Activated CD4-positive, alpha-beta T cell treated with anti-CD3 and anti-CD28 coated beads, Interleukin-2, amount 10 ng/mL, durations not matched to agents 24 days and 14 days (primary cell): ENCODE measurements at places on chromosomes 2 and 18.

- no peak for DNase-seq
Measured at GRCh38 chr18:62338446-62339105, 13.5 kb downstream of the TNFRSF11A start.

GRCh38 chr2:129799036-129799958, 180.2 kb upstream of the RAB6C start:
- DNase-seq = no peak

- no peak for DNase-seq
Measured at GRCh38 chr18:64699081-64699480, 550.2 kb upstream of the LINC00305 start.

GRCh38 chr2:138779406-138779780, 797 bp downstream of the NXPH2 start:
- DNase-seq = no peak

GRCh38 chr2:10397878-10398277, 50.2 kb downstream of the ODC1 start:
- DNase-seq = no peak

GRCh38 chr2:211176514-211177141, 620.2 kb downstream of the CPS1 start:
- no peak for DNase-seq

DNA sequence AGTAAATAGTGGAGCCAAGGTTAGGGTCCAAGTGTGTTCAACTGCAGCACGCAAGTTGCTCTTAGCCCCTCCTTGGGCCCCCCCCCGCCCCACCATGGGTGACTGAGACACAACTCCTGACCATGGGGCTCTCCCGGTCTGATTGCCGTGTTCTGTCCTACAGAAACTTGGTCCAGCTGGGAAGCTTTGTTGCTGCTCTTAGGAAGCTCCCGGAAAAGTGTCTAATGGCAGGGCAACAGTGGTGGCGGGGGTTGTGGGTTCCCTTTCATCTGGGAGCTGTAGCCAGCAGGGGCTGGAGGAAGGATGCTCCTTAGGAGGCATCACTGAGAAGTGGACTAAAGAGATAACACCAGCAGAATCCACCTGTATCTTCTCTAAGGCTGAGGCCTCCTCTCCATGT, 111.1 kb downstream of the CYP26B1 start:
- peak; percentile 42 for DNase-seq

GRCh38 chr2:212815453-212815852, 276.9 kb upstream of the ERBB4 start:
- no peak for DNase-seq

GRCh38 chr2:33788044-33788443, 188.9 kb upstream of the FAM98A start:
- DNase-seq = no peak

GRCh38 chr18:28013066-28013465, 163.9 kb downstream of the CDH2 start:
- DNase-seq = no peak

DNA sequence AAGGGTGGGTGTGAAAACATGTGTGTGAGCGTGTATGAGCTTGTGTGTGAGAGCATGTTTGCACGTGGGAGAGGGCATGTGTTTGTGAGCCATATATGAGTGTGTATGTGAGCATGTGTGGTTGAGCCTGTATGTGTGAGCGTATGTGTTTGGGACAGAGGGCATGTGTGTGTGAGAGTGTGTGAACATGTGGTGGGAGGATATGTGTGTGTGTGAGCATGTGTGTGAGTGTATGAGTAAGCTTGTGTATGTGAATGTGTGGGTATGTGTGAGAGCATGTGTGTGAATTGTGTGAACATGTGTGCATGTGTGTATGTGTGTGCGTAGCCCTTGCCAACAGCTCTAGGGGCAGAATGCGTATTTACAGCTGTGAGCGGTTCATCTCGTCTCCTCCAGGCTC, 163.0 kb downstream of the TMEM200C start:
- no peak for DNase-seq

DNA sequence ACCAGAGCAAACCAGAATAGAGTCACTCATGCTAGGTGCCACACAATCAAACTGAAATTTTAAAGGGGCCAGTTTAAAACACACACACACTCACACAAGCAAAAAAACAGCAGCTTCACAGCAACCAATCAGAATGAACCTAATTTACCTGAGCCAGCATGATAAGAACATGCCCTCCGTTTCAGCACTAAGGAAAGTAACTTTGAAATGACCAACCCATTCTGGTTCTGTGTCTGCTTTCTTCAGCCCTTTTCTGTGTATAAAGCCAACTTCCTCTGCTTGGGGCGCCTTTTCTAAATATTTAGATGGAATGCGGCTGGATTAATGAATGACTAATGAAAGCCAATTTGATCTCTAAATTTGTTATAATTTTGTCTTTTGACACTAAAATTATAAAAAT, 629.1 kb downstream of the ZEB2 start:
- no peak for DNase-seq

- no peak for DNase-seq
Measured at GRCh38 chr2:112256654-112257053, 1.8 kb upstream of the ZC3H8 start.

- DNase-seq = no peak
Measured at GRCh38 chr2:221272729-221273128, 299.4 kb downstream of the EPHA4 start.

GRCh38 chr18:73991570-73991969, 156.1 kb downstream of the FBXO15 start:
- DNase-seq = no peak

GRCh38 chr2:143710196-143710595, 581.0 kb downstream of the ARHGAP15 start:
- DNase-seq = no peak

GRCh38 chr2:18357537-18357936, 202.9 kb downstream of the RDH14 start:
- DNase-seq = no peak

GRCh38 chr18:29436459-29436858, 1259.5 kb upstream of the CDH2 start:
- DNase-seq = no peak

DNA sequence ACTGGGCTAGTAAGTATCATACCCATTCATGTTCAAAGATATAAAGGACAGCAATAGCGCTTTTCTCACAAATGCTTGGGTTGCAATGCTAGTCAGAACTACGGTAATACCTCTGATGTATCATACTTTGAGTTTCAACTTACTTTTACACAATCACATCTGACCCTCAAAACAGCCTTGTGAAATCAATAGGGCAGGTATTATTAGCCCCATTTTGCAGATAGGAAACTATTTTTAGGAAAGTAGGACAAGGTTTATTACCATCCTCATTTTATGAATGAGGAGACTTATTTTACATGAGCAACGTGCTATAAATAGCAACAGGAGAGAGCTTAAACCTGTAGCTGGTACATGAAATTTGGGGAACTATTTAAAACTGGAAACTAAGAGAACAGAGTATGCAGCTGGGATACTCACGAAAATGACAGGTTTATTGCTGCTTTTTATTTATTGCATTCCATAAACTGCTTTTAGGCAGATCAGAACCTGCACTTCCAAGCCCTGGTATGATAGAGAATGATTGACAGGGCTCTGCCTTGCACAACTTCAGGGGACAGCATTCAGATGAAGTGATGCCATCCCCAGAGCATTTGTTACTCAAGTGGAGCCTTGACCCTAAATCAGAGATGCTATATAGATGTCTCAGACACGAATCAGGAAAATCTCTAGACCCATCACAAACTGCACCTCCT, 42.4 kb upstream of the PPM1B start:
- DNase-seq = no peak

GRCh38 chr2:162118166-162119031, 33.6 kb downstream of the GCG start:
- peak; percentile 56 for DNase-seq

DNA sequence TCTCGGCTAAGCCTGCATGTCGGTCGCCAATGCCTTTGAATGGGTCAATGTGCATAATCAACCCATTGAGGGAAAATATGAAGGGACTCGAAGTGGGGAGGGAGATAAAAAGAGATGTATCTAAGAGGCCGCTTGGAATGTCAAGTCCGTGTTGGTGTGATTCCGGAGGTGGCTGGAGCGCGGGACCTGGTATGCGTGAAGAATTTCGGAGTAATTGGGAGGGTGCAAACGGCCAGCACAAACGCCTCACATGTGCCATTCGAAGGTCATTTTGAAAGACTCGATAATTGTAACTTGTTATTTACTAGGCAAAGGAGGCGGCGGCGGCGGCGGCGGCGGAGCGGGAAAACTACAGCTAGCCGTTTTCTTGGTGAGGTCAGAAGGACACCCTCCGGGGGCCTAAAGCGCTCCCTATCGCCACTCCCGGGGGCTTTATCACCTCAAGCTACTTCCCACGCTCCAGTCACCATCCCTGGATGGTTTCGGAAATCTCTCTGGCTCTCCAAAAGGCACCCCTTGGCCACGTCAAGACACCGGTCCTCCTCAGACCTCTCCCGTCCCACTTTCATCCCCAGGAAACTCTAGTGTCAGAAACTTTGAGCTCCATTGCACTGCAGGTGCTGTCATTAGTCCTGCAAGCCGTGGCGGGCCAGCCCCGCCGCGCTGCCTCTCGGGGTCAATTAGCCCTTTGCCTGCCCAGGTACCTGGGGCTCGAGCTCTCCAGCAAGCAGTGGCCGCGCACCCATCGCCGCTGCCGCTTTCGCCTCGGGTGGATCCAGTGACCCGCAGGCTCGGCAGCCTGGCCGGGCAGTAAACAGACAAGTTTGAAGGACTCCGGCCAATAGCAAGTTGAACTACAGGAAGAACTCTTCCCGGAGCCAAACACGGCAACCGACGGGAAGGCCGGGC, 1.5 kb downstream of the ERBB4 start:
- no peak for DNase-seq

DNA sequence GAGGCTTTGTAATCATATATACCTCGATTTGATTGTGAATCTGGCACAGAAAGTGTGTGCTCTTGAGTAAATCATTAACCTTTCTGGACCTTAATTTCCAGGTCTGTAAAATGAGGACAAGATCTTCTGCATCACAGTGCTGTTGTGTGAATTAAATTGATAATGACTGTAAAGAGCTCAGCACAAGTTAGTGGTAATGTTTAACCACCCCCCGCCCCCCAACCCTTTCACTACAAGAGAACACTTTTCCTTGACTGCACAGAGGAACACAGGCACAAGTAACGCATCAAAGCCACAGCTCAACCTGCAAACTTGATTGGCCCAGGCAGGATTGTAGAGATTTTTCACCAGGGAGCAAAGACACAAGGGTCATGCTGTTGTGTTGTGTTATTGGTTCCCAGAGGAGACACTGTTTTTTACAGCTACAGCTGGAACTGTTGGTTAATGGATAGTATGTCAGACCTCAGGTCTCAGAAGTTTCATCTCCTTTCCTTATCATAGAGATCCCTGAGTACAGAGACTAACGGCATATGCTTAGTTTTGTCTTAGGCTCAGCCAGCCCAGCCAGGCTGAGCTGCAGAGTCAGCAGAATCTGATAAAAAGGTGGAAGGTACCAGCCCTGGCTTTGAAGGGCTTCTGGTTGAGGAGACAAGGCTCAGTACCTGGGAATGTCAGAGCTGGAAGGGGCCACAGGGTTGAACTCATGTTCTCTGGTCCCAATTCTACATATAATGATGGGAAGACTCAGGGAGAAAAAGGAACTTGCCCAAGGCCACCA, 10.6 kb downstream of the SETBP1 start:
- no peak for DNase-seq

DNA sequence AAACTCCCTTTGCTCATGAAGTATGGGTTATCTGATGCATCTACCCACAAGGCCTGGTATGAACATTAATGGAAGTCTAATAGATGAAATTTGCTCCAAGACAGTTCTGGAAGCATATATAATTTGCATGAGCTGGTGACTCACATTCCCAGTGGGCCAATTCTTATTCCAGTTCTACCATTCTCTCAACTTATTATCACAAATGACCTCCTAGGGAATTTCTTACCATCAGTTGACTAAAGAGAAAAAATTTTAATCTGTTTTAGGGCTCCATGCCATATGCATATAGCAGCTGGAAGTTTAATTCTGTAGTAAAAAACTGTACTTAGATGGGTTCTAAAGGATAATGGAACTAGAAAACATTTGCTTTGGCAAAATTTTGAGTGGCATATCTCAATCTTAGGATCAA, 165.2 kb upstream of the COL3A1 start:
- DNase-seq = no peak

DNA sequence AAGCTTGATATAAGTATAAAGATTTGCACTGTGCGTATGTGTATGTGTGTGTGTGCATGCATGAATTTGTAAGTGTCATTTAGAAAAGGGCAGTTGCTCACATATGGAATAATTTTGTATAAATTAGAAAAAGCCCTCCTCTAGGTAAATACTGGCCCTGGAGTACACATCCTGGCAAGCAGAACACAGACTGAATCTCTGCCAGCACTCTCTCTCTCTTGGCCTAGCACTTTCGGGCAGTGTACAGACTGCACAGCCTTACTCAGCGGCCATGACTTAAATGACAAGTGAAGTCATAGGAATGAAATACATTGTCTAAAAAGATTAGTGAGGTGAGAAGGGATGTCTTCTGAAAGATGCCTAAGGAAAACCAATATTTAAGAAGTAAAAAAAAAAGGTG, 214.1 kb downstream of the RDH14 start:
- DNase-seq = no peak

DNA sequence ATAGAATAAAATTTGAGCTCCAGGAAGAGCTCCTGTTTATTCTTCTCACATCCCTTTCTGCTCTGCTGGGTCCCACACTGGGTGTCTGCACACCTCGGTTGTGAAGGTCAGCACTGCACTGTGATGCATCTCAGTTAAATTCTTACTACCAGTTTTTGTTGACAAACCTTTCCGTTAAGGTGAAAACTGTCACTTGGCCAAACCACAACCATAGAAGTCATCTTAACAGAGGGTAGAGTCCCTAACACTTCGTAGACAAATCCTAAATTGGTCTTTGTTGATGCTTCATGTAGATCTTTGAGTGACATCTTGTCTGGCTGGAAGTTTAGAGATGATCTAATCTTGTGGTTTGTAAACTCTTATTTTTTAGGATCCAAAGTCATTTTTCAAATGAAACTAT, 167.4 kb upstream of the MAP3K20 start:
- no peak for DNase-seq

- no peak for DNase-seq
Measured at GRCh38 chr2:26674002-26674751, 18.3 kb upstream of the KCNK3 start.

GRCh38 chr2:25409468-25409867, 67.7 kb upstream of the DNMT3A start:
- no peak for DNase-seq

- no peak for DNase-seq
Measured at GRCh38 chr18:71798986-71799673, 745.0 kb downstream of the CBLN2 start.

- no peak for DNase-seq
Measured at GRCh38 chr18:8186413-8186812, 422.8 kb upstream of the RAB12 start.

DNA sequence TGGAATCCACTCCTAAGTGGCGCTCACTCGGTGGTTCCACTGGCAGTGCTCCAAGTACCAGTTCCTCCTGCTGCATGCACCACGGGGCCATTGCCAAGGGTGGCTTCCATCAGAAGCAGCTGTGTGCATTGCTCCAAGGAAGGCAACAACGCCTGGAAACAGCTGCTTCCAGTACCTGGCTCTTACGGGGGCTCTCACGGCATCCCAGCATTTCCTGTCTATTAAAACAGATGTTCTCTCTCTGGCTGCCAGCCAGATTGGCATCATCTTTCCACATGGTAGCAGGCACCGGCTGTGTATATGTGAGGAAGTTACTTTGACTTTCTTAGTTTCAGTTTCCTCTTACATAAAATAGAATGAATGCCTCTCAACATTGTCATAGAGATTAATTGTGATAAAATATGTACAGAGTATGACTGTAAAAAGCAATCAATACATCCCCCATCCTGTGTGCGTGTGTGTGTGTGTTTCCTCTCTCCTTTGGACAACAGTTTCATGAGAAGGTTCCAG, 84.9 kb downstream of the CMPK2 start:
- DNase-seq = peak; percentile 62
